ENCODE measurements at places on chromosomes 5 and 9.

DNA sequence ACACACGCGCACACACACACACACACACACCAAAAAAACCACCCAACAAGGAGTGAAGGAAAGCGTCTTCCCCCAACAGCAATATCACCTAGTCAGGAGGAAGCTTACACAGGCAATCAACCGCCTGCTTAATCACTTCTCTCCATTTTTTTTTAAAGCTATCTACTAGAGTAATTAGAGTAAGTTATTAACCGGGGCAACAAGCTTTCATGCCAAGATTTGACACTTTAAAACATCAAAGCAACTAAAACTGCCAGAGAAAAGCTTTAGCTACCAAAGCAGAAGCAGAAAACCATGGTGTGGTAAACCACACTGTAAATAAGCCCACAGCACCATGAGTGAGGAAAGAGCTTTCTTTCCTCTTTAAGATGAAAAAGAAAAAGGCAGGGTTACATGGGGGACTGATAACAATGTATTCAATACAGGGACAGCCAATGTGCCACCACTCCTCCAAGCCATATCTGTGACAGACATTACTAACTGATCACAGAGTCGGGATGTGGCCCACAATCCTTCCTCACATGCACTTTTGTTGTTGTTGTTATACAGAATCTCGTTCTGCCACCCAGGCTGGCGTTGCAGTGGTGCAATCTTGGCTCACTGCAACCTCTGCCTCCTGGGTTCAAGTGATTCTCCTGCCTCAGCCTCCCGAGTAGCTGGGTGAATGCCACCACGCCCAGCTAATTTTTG lies 282.1 kb downstream of the CRB2 start:
- peak; percentile 23 for DNase-seq

DNA sequence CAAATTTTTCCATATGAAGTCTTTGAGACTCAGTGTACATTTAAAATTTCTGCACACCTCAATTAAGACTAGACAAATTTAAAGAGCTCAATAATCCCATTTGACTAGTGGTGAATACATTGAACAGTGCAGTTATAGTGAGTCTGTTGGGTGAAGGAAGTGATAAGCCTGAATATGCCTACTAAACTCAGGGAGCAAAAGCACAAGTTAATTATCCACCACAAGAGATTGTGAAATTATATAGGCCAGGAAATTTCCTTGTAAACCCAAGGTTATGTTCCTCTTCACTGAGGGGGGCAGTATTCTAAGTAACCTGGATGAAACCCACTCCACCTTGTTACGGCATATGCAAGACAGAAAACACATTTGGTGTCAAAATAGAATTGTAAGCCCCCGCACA lies 612.9 kb upstream of the DAB2 start:
- DNase-seq = no peak

DNA sequence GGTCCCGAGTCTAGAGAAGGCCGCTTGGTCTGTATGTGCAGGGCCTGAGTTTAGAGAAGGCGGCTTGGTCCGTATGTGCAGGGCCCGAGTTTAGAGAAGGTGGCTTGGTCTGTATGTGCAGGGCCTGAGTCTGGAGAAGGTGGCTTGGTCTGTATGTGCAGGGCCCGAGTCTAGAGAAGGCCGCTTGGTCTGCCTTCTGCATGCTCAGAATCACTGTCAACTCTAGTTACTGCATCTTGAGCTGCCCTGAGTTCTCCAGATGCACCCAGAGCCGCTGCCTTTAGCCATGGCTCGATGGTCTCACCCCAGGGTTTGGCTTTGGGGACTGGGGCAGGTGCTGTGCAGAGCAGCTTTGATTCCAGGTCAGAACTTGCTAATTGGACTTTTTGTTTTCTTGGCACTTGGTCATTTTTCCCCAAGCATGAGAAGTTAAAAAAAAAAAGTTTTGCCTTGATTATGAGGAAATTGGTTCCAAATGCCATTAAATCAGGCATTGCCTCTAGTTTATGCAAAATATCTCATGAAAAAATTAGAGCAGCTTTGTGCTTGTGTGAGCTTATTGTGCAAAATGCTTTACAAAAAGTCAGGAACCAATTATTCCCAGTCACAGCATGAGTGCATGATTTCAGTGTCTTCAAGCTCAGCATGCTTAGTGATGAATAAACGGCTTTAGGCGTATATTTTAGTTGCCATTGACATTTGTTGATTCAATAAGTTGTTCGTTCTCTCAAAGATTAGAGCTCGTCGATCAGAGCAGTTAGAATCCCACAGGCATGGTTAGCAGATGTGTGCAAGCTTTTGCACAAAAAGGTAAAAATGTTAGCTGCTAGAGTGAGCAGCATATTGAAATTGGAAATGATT lies 25.4 kb upstream of the EXOC3 start:
- no peak for DNase-seq

DNA sequence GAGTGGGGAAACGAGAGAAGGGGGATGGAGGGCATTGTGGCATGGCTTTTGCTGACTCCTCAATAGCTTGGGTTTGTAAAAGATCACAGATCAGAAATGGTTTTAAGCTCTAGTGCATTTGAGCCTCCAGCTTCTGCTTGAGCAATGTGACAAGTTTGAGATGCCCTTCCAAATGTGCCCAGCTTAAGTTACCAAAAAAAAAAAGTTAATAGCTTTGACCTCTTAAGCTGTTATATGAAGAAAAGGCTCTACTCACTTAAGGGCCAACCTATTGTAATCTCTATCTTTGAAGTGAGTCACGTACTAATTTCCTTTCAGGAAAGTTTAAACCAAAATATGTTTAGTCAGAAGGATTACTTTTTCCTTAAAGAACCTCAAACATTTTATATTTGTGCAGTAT lies 428.8 kb upstream of the ACTBL2 start:
- DNase-seq = no peak
